Fibroblast of gingiva (primary cell): ENCODE measurements at places on chromosomes 2 and 18.
A peak's percentile ranks its signal among the peaks of the same experiment; 100 is the strongest.

- DNase-seq, result no peak
Measured at GRCh38 chr2:44448860-44449527, 87.2 kb downstream of the CAMKMT start.

GRCh38 chr2:9738535-9739496 lies 104.5 kb upstream of the TAF1B start:
- no peak for DNase-seq

DNA sequence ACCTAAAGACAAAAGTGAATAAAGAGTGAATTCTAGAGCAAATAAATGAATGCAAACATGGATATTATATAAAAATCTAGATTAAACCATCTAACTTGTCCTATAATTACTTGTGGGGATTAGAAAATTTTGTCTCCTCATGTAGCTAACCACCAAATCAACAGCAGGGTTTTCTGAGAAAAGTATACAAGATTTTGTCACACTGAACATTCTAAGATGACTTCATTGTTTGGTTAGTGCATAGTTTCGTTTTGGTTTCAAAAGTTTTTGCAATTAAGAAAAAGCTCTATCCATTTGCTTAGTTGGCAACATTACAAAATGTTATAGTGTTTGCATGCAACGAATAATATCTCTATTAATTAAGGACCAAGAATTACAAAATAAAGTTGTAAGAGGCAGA lies 125.0 kb downstream of the LRP2 start:
- no peak for DNase-seq

DNA sequence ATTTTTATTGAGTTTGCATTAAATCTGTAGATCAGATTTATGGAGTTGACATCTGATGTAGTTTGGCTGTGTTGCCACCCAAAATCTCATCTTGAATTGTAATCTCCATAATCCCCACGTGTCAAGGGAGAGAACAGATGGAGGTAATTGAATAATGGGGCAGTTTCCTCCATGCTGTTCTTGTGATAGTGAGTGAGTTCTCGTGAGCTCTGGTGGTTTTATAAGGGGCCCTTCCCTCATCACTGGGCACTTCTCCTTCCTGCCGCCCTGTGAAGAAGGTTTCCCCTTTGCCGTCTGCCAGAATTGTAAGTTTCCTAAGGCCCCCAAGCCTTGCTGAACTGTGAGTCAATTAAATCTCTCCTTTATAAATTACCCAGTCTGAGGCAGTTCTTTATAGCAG lies 32.2 kb downstream of the ZC3H15 start:
- no peak for DNase-seq

- DNase-seq, result no peak
Measured at GRCh38 chr2:12725233-12726187, 8.8 kb downstream of the TRIB2 start.

- DNase-seq, result no peak
Measured at GRCh38 chr18:77250926-77251729, 1.5 kb downstream of the GALR1 start.

DNA sequence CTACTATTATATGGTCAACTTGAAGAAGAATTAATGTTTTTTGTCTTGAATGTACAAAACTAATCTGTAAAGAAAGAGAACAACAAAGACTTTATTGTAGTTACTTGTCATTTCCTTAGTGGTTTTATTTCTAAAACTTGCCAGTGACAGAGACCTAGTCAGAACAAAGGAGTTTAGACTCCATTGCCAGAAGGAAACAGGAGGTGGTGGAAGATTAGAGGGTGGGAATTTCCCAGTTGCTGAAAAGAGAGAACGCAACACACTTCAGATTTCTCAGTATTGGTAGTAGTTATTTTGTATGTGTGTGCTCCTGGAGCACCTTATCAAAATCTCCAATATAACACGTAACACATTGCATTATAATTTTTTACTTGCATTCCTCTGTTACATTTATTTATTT lies 81.4 kb downstream of the CDCA7 start:
- DNase-seq, result no peak

DNA sequence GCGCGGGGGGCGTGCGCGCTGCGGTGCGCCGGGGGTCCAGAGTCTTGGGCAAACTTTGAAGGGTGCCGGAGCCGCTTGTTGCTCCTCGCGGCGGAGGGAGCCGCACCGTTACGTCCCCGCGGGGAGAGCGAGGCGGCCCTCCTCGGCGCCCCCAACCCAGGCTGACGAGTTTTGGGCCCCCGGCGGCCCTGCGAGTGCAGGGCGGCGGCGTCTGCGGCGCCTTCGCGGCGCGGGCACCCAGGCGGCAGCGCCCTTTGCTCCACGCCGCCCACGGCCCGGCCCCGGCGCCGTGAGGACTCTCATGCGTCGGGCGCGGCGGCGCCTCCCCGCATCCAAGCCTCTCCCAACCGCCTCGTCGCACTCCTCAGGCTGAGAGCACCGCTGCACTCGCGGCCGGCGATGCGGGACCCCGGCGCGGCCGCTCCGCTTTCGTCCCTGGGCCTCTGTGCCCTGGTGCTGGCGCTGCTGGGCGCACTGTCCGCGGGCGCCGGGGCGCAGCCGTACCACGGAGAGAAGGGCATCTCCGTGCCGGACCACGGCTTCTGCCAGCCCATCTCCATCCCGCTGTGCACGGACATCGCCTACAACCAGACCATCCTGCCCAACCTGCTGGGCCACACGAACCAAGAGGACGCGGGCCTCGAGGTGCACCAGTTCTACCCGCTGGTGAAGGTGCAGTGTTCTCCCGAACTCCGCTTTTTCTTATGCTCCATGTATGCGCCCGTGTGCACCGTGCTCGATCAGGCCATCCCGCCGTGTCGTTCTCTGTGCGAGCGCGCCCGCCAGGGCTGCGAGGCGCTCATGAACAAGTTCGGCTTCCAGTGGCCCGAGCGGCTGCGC lies 814 bp downstream of the FZD7 start:
- DNase-seq, result peak; percentile 45

DNA sequence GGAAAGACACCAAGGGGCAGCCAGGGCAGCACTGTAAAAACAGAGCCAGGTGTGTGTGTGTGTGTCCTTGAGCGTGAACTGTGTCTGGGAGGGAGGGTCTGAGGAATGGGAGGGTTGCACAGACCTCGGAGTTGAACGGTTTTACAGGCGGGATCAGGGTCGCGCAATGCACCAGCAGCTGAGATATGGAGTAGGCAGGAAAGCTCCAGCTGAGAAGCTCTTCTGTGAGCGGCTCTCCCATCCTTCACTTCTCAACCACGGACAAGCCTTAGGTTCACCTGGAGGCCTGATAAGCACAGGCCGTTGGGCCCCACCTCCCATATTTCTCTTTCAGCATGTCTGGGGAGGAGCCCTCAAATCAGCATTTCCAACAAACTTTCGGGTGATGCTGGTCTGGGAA lies 12.1 kb downstream of the SERTAD2 start:
- no peak for DNase-seq

GRCh38 chr2:238287737-238288649 lies at the start of gene PER2:
Gene PER2 (minus strand): TSS chr2:238288610. CDS start chr2:238277936, 10,674 bp downstream.
- peak; percentile 71 for DNase-seq

DNA sequence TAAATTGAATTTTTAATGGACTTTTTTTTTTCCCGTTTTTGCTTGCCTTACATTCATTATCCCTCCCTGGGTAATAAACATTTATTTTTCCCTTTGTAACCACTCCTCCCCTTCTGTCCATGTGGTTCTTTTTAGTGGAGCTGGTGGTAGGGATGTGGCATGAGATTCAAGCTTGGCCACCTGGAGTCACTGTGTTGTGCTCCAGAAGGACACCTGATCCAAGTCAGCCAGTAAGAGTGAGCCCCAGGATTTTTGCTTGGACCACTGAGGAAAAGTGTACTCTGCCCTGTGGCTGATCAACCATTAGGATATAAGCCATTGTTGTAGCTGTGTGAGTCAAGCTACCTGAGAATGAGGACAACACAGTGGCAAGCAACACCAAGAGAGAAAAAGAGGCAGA lies 11.1 kb upstream of the ACTR3 start:
- DNase-seq, result no peak

- no peak for DNase-seq
Measured at GRCh38 chr18:25190472-25190871, 161.5 kb downstream of the ZNF521 start.

DNA sequence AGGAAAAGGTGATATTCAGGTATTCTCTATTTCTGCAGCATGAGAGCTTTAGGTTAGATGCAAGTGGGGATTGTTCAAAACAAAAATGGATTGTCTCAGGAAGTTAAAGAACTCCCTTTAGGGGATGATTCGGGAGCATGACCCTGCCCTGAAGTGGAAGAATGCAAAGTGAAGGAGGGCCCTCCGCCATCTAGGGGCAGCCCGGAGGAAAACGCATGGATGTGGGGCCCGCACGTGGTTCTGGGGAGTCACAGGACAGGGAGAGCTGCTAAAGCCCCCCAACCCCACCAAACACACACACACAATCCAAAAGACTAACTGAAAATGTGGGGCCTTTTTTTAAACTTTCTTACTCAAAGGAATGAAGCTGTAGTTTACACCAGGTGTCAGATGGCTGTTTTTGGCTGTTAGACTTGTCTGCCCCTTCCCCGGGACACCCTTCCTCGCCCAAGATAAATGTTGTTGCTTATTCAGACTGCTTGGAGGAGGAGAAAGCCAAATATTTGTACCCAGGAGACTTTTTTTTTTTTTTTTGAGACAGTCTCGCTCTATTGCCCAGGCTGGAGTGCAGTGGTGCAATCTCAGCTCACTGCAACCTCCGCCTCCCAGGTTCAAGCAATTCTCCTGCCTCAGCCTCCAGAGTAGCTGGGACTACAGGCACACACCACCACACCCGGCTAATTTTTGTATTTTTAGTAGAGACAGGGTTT lies 78.8 kb downstream of the HNRNPLL start:
- no peak for DNase-seq

GRCh38 chr2:241399941-241400922 lies 44.1 kb downstream of the FARP2 start:
- no peak for DNase-seq

DNA sequence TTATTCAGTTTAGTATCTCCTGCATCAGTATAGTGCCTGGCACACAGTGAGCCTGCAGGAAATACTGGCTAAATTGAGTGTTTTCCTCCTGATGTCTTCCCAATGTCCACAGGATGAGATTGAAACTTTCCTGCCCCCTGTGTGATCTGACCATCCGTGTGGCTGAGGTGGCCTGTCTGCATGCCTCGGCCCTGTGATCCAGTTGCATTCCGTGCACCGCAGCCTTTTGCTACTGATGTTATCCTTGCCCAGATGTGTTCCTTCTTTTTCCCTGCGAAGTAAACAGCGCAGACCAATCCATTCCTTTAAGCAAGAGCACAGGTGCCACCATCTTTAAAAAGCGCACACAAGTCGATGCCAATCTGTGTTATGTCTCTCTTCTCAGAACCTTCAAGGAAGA lies 462.6 kb downstream of the PTPRM start:
- no peak for DNase-seq

DNA sequence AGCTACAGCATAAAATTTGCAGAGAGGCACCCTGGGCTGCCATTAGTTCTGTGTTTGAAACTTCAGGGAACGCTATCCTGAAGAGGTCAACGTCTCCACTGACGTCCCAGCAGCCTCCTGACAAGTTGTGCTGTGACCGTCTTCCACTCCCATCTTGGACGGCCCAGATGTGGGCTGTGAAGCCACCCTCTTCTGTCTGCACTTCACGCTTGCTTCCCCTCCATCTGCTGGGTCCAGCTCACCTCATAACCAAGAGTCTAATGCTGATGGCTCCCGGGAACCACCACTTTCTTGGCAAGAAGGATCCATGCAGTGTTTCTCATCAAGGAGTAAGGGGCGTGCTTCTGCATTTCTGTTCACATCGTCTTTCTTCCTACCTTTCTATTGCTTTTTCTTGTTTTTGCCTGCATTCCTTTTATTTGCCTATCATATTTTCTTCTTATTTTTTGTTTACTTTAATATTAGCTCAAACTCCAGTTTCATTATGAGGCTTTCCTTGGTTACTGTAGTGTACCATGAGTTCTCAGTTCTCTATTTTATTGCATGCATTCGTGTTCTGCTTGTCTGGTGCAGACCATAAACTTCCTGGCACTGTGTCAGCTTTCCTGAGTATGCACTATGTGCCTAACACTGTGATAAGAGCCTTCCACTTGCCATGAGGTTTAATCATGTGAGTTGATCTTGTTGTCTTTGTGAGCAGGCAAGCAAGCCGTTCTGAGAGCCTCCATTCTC lies 631.8 kb upstream of the RAB6C start:
- DNase-seq, result no peak

- DNase-seq, result no peak
Measured at GRCh38 chr2:174350018-174350417, 15.3 kb downstream of the SP9 start.

DNA sequence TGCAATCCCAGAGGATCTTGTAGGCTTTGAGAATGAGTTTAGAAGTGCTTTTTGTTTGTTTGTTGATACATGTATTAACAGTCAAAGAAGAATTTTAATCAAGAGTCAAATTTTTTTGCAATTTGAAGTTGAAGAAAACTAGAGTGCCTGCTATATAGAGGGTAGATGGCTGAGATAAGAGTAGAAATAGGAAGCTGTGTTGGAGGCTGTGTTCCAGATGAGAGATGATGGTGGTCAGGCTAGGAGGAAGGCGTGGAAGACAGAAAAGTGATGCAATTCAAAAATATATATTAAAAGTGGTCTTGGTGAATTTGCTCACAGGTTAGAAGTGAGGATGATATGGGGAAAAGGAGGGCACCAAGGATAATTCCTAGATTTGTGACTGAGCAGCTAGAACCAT lies 978.3 kb downstream of the BCL11A start:
- DNase-seq, result no peak

DNA sequence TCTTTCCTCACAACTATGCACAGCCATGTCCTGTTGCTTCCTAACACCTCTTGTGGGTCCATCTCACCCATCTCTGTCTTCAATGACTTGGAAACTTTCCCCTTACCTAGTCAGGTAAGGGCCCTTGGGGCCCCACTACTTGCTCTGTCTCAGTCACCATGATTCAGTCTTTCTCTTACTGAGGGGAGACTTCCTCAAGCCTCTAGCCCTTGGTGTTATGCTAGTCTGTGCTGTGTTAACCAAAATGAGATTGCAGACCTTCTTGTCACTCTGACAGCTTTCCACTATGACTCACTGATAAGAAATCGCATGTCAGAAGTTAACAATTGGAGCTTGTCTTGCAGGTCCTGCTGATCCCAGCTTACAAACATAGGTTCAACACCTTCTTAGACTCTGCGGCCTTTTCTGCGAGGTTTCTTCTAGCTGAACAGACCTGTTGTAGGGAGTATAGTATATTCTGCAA lies 65.3 kb downstream of the WDR75 start:
- DNase-seq, result no peak

DNA sequence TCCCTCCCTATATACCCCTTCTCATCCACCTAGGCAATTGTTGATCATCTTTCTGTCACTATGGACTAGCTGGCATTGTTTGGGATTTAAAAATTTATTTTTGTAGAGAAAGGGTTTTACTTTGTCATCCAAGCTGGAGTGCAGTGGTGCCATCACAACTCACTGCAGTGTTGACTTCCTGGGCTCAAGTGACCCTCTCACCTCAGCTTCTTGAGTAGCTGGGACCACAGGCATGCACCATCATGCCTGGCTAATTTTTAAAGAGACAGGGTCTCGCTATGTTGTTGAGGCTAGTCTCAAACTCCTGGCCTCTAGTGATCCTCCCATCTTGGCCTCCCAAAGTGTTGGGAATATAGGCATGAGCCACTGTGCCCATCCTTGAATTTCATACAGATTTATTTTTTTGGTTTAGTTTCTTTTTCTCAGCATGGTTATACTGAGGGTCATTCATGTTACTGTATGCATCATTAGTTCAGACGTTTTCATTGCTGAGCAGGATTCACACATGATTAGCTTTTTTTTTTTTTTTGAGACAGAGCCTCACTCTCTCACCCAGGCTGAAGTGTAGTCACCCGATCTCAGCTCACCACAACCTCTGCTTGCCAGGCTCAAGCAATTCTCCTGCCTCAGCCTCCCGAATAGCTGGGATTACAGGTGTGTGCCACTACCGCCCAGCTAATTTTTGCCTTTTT lies 8.6 kb upstream of the PCARE start:
- DNase-seq, result no peak

GRCh38 chr2:213147538-213147937 lies 3.9 kb downstream of the IKZF2 start:
- no peak for DNase-seq
